ENCODE measurements at places on chromosomes 2 and 18.
A peak's percentile ranks its signal among the peaks of the same experiment; 100 is the strongest.

GRCh38 chr2:134346141-134346540 is 92.3 kb downstream of the MGAT5 start:
- H3K36me3 ChIP-seq, result no peaks in the 10 kb centered on the region
- DNase-seq, result no peak
- no peak overlapping the region for H3K4me3 ChIP-seq
- no peaks in the 10 kb centered on the region for H3K4me1 ChIP-seq

- no peaks in the 10 kb centered on the region for H3K27me3 ChIP-seq
- H3K4me3 ChIP-seq, result no peak overlapping the region
- no peak for DNase-seq
- H3K4me1 ChIP-seq, result peaks cover 15% of the 10 kb centered on the region
These were observed 85.6 kb downstream of the MIB1 start for GRCh38 chr18:21826196-21826595.

GRCh38 chr2:178491612-178492011 is 11.4 kb downstream of the PLEKHA3 start:
- H3K36me3 ChIP-seq, result no peaks in the 10 kb centered on the region
- H3K4me1 ChIP-seq, result no peaks in the 10 kb centered on the region
- H3K27ac ChIP-seq, result no peak overlapping the region
- no peak for DNase-seq

GRCh38 chr2:105795575-105795934 is 50.8 kb downstream of the NCK2 start:
- H3K4me3 ChIP-seq, result no peak overlapping the region
- no peaks in the 10 kb centered on the region for H3K27me3 ChIP-seq
- H3K36me3 ChIP-seq, result no peaks in the 10 kb centered on the region
- H3K4me1 ChIP-seq, result peaks cover 45% of the 10 kb centered on the region

DNA sequence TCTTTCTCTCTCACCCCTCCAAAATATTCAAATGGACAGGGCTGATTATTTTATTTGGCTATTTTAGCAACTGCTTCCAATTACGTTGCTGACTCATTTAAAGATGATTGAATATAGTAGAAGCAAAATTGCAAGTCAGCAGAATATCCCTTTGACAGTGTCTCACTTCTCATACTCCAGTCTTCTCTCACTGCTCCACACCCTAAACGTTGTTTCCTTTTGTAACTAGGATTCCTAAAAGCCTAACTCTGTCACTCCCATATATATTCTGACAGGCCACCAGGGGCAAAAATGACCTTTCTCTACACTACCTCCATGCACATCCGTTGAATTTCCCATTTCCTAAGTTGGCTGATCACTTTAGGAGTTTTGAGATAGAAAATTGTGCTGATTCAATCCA is 351.1 kb downstream of the RND3 start:
- H3K4me3 ChIP-seq, result no peak overlapping the region
- H3K27ac ChIP-seq, result no peak overlapping the region
- H3K27me3 ChIP-seq, result no peaks in the 10 kb centered on the region
- no peaks in the 10 kb centered on the region for H3K36me3 ChIP-seq

- peaks cover 8% of the 10 kb centered on the region for H3K4me1 ChIP-seq
- no peak for DNase-seq
- H3K36me3 ChIP-seq, result no peaks in the 10 kb centered on the region
- no peak overlapping the region for H3K27ac ChIP-seq
- no peaks in the 10 kb centered on the region for H3K27me3 ChIP-seq
These were observed 269.0 kb downstream of the TCF4 start for GRCh38 chr18:55318951-55319441.

- no peak overlapping the region for H3K4me3 ChIP-seq
- no peak overlapping the region for H3K27ac ChIP-seq
- no peaks in the 10 kb centered on the region for H3K27me3 ChIP-seq
These were observed 671.1 kb downstream of the RNF144A start for GRCh38 chr2:7588295-7588694.

DNA sequence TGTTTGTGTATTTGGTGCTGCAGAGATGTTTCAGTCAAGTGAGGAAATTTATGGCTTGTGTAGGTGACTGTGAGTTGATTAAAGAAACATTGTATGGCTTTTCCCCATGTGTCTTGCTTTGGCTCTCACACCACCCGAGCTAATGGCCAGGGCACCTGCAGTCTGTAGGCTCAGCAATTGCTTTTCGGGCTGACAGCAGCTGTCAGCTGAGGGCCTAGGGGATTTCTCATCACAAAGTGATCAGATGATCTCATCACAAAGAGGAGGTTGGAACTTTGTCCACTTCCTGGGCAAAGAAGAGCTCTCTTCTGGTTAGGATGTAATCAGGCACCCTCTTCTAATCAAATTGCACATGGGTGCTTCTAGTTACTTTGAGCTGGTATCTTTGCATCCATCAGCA is 632.2 kb downstream of the SLC4A3 start:
- no peak overlapping the region for H3K4me3 ChIP-seq
- H3K27ac ChIP-seq, result no peak overlapping the region
- no peaks in the 10 kb centered on the region for H3K27me3 ChIP-seq
- no peak for DNase-seq
- no peaks in the 10 kb centered on the region for H3K36me3 ChIP-seq
- no peaks in the 10 kb centered on the region for H3K4me1 ChIP-seq

- no peaks in the 10 kb centered on the region for H3K27me3 ChIP-seq
- DNase-seq, result no peak
- H3K4me3 ChIP-seq, result no peak overlapping the region
- no peaks in the 10 kb centered on the region for H3K36me3 ChIP-seq
- H3K4me1 ChIP-seq, result no peaks in the 10 kb centered on the region
These were observed 20.0 kb downstream of the PASK start for GRCh38 chr2:241129086-241129871.

GRCh38 chr2:120977582-120978358 is 242.1 kb downstream of the GLI2 start:
- H3K27me3 ChIP-seq, result no peaks in the 10 kb centered on the region
- H3K4me3 ChIP-seq, result no peak overlapping the region
- H3K4me1 ChIP-seq, result peaks cover 7% of the 10 kb centered on the region
- no peaks in the 10 kb centered on the region for H3K36me3 ChIP-seq
- no peak for DNase-seq

GRCh38 chr2:240455647-240456446 is 20.4 kb downstream of the GPC1 start:
- H3K27ac ChIP-seq, result no peak overlapping the region
- H3K27me3 ChIP-seq, result no peaks in the 10 kb centered on the region
- H3K4me3 ChIP-seq, result no peak overlapping the region
- DNase-seq, result no peak
- no peaks in the 10 kb centered on the region for H3K36me3 ChIP-seq

GRCh38 chr2:18299423-18300212 is 260.8 kb downstream of the RDH14 start:
- peak; percentile 13 for DNase-seq
- peaks cover 7% of the 10 kb centered on the region for H3K4me1 ChIP-seq
- no peak overlapping the region for H3K4me3 ChIP-seq
- no peaks in the 10 kb centered on the region for H3K36me3 ChIP-seq
- no peaks in the 10 kb centered on the region for H3K27me3 ChIP-seq

Data from body of pancreas (tissue), 4 donors.